ENCODE measurements at places on chromosomes 1 and 21.

DNA sequence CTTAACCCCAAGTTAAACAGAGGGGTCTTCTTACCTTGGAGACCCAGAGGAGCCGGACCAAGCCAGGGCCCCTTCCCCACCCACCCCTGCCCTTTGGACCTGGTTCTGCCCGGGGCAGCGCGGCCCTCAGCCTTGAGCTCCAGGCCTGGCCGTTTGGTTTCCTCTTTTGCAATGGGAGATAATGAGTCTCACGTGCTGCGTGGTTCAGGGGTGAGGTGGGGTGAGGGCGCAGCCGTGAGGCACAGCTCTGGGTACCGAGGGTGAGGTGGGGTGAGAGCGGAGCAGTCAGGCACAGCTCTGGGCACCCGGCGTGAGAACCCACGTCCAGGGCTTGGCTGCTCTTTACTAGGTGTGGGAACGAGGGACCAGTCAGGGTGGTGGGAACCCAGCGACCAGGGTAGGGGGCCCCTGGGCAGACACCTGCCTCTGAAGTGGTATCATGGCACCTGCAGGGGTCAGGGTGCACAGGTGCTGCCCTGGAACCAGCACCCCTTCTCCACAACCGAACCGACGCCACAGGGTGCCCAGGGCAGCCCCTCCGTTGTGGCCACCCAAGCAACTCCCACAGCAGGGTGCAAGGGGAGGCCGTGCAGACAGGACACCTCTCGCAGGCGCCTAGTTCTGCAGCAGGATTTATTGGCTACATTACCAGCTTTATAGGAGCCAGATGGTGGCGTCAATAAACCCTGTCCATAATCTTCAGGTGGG is 182.2 kb downstream of the PRDM16 start:
- no peak for DNase-seq

- no peak for DNase-seq
Observed at GRCh38 chr1:20440785-20441200, 45.2 kb downstream of the CAMK2N1 start.

DNA sequence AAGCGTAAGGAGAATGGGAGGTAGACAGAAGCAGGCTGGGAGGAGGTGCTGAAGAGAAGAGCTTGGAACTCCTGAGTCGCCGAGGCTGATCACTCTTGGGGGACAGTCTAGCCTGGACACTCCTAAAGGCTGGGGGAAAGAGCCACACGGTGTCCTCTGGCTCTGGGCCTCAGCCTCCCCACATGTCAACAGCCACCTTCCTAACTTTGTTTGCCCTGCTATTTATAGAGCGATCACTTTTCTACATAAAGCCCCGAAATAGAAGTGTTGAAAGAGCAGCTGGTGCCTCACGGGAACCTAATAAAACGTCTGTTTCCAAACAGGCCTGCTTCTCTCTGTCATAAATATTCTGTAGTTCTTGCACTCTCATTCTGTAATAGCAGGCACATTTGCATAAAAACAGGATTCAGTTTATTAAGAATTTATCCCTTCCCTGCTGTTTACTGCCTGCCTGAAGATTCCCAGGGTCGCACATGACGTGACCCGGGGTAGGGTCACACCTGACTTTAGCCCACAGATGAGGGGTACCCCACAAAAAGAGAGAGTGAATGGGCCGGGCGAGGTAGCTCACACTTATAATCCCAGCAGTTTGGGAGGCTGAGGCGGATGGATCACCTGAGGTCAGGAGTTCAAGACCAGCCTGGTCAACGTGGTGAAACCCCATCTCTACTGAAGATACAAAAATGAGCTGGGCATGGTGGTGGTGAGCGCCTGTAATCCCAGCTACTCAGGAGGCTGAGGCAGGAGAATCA is 212.5 kb downstream of the TOMM20 start:
- no peak for DNase-seq

- DNase-seq, result no peak
Observed at GRCh38 chr1:90133133-90133532, 138.2 kb downstream of the ZNF326 start.

- DNase-seq, result no peak
Observed at GRCh38 chr1:244028701-244029100, 22.4 kb upstream of the ZBTB18 start.

GRCh38 chr1:70656361-70656760 is 245.3 kb downstream of the CTH start:
- no peak for DNase-seq

DNA sequence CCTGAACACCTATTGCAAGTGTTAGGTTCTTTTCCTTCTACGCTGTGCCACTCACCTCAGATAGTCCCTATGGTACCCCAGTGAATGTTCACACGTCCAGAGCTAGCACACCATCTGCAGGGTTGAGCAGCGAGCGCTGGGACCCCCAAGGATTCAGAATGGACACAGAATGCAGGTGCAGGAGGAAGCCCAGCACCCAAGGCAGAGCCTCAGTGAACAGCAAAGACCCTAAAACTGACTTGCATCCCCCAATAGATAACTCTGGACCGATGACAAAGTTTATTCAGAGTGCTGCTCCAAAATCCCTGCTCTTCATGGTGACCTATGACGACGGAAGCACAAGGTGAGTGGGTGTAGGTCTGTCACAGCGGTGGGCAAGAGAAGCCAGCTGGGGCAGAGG is 15.1 kb upstream of the MX2 start:
- DNase-seq, result no peak

DNA sequence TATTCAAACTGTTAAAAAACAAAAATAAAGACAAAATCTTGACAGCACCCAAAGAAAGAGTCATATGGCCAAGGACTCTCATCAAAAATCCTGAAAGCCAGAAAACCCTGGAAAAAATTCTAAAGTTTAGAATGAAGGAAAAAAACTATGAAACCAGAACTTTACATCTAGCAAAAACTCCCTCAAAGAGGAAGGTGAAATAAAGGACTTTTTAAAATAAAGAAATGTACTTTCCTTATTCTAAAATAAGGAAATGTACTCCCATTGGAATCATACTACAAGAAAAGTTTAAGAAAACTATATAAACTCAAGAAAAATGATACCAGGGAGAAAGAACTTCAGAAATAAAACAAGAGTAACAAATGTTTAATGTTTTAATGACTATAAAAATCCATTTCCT is 206.3 kb downstream of the KCNT2 start:
- DNase-seq, result no peak

DNA sequence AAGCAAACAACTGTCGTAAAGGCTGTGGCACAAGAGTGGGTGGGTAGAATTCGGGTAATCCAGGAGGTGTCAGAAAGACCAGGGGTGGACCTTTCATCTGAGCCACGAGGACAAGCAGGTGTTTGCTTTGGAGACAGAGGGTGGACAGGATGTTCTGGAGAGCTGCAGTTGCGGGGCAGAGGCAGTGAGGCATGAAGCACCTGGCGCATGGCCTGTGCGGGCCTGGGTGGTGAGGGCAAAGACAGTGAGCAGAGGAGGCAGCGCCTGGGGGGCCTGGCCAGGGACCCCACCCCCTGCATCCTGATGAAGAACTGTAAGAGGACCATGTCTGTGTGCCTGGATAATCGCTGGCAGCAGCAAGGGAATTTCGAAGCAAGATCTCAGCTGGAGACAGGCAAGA is 24.9 kb downstream of the KIF26B start:
- DNase-seq, result no peak

DNA sequence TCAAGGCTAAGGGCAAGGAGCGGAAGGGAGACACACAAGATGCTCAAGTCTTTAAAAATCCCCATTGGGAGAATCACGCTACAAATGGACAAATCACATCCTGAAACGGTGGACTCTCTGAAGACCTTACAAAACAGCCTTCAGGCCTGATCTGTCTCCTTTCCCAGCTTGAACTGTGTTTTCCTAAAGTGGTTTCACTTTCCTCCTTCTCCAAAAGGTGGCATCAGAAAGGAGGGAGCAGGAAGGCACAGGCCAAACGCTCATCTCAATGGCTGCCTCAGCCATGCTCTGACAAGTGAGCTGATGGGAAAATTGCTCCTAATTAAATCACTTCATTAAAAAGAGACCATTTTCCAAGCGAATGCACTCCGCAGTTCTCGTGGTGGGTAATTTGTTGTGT is 47.7 kb downstream of the UTP25 start:
- no peak for DNase-seq

All from activated T-cell treated with anti-CD3 and anti-CD28 coated beads for 1 hour (primary cell).